Activated CD8-positive, alpha-beta memory T cell treated with anti-CD3 and anti-CD28 coated beads for 24 hours (primary cell): ENCODE measurements at places on chromosomes 1 and 21.

DNA sequence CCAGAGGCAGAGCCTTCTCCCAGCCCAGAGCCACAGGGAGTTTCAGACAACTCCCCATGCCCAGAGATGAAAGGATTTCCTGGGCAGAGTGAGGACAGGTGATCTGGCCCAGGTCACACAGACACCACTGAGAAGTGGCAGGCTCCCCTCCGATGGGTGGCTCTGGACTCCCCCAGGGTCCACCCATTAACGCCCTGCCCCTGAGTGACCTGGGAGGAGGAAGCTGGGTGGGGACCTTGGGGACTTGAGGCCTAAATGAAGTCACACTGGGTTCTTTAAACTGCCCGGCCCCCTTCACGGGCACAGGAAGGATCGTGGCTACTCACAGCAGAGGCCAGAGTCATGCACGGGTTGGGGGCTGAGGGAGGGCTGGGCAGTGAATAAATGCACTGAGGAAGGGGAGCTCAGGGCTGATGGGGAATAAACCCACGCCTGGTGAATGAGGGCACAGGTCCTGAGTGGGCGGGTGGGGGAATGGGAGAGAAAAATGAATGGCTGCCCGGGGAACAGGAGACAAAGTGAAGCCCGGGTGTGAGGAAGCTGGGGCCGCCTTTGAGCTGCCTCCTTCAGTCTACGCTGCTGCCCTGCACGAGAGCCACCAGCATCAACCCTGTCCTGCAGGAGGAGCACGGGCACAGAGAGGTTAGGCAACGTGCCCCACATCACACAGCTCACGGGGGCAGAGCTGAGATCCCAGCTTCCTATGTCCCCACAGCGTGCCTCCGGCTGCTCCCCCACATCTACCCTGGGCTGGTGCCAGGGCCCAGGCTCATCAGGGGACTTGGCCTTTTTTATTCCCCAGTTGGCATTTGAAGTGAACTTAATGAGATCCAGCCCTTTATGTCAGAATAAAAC lies 404.3 kb downstream of the MATN1 start:
- peak; percentile 43 for DNase-seq

GRCh38 chr1:89806616-89807015 lies 14.2 kb upstream of the LRRC8D start:
- no peak for DNase-seq

GRCh38 chr1:71461416-71461815 lies 380.6 kb upstream of the ZRANB2 start:
- no peak for DNase-seq

- DNase-seq: no peak
Observed at GRCh38 chr21:36889401-36889800, 77.1 kb downstream of the HLCS start.

GRCh38 chr1:98516306-98516705 lies 145.2 kb upstream of the SNX7 start:
- no peak for DNase-seq

GRCh38 chr1:74699331-74699730 lies 25.7 kb upstream of the ERICH3 start:
- no peak for DNase-seq

- peak; percentile 64 for DNase-seq
Observed at GRCh38 chr1:224168859-224169380, 14.1 kb upstream of the DEGS1 start.

GRCh38 chr21:41615613-41616012 lies 107.7 kb upstream of the TMPRSS2 start:
- DNase-seq: no peak

GRCh38 chr1:152880316-152880715 lies 2.2 kb downstream of the SMCP start:
- DNase-seq: no peak

DNA sequence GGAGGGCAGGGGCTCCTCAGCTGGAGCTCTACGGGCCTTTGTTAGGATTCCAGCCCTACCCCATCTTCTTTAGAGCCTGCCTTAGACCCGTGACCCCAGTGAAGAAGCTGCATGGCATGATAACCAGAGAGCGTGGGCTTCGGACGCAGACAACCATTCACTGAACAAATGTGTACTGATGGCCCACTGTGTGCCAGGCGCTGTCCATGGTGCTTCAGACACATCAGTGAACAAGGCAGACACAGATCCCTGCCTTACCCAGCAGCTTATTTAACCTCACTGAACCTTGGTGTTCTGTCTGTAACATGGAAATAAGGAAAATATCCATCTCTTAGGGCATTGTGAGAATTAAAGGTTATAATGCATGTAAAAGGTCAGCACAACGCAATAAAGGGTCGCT lies 9.5 kb downstream of the CHIT1 start:
- DNase-seq: no peak

GRCh38 chr1:51230501-51231078 lies 5.5 kb upstream of the RNF11 start:
- DNase-seq: peak; percentile 32

DNA sequence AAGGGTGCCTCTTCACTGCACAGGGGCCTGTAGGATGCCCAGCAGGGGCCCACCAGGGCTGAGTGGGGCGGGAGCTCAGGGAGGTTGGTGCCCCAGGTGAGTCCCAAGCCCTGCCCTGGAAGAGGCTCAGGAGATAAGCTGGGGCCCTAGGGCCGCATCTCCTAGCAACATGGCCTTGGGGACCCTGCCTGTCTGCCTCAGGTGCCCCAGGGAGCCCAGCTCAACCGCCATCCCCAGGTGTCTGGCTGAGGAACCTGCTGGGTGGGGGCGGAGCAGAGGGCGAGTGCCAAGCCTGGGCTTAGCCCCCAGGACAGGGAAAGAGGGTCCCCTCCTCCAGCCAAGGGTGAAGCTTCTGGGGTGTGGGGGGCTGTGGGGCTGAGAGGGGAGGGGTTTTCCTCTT lies 54.8 kb downstream of the FOXO6 start:
- no peak for DNase-seq

DNA sequence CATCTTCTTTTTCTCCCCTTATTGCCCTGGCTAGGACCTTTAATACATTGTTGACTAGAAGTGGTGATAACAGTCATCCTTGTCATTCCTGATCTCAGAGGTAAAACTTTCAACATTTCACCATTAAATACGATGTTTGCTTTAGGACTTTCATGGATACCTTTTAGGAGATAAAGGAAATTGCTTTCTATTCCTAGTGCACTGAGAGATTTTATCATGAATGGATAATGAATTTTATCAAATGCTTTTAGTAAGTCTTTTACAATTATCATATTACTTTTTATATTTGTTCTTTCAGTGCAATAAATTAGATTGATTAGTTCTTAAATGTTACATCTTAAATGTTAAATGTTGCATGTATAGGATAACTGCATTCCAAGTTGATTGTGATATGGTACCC lies 147.2 kb upstream of the SERTAD4 start:
- no peak for DNase-seq

GRCh38 chr1:232038706-232039677 lies 412.4 kb downstream of the DISC1 start:
- DNase-seq: no peak

DNA sequence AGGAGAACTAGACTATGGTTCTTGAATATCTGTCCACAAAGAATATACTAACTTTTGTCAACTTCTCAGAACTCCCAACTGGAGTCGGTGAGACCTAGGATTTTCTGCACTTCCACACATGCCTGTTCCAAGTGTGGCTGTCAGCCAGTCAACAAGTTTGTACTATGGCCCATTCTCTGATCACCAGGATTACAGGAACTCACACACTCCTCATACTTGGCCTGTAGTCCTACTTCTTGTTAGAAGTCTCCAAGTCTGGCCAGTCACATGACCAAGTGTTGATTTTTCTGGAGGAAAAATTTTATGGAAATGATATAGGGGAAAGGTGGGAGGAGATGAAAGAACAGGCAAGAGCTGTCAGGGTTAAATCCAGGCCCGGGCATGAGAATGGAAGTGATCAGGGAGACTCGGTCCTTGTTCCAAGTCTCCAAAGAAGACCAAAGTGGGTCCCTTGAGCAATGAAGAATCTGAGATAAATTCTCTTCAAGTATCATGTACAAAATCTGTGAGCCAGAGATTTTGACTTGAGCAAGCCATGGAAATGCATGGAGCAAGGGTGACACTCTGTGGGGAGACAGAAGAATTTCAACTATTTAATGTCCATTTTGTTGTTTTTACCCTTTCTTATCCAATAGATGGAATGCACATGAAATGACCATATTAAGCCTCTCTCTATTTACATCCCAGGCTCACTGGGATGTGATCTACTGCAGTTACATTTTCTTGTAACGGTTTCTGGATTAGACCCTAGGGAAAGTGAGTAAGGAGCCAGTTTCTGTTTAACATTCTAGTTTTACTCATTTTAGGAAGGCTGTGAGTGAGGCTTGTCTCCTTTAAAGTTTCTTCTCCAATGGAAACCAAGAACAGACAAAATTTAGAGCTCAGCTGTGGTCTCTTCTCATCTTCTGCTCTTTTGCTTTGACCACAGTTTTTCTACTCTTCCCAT lies 320.9 kb downstream of the ASTN1 start:
- no peak for DNase-seq

- no peak for DNase-seq
Observed at GRCh38 chr1:117167402-117167801, 43.3 kb downstream of the VTCN1 start.

- DNase-seq: no peak
Observed at GRCh38 chr1:13661539-13661938, 38.4 kb upstream of the PRDM2 start.

DNA sequence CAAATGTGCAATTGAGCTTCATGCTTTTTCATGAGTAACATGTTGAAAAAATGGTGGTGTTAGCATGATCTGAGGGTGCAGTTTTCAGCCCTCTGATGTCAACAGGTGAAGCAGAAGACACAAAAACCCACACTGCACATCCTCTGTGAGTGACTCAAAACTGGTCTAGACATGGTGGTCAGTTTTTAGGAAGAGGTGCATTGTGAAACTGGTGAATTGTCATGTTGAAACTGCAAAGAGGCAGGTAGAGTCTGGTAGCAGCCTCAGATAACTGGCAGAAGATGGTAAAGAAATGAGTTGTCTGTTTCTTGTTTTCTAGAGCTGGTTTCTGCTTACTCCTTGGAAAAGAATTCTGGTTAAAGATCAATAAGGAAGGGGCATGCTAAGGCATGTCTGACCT lies 97.3 kb upstream of the HMCN1 start:
- DNase-seq: no peak

DNA sequence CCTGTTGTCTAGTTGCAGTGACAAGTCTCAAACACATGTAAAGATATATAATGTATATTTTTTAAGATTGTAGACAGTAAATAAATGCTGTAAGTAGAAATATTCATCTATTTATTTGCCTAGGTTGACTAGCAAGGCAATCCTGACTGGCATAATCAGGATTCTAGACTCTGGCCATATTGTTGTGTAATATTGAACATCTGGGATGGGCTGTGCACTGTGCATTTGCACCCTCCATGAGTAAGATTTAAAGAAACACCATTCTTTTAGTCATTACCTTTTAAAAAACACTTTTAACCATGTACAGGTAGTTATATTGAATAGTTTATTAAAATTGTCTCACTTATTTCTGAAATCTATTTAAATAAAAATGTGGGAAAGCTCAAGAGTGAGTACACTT lies 32.4 kb downstream of the RASAL2 start:
- DNase-seq: no peak

- DNase-seq: no peak
Observed at GRCh38 chr1:210072896-210073504, 135.0 kb downstream of the SYT14 start.

GRCh38 chr1:3775490-3776230 lies 3.1 kb downstream of the SMIM1 start:
- DNase-seq: peak; percentile 67

GRCh38 chr1:100862591-100862990 lies 32.1 kb downstream of the EXTL2 start:
- no peak for DNase-seq

GRCh38 chr1:181084606-181084969 lies 3.9 kb upstream of the IER5 start:
- DNase-seq: no peak

GRCh38 chr1:198986442-198986841 lies 347.6 kb downstream of the PTPRC start:
- DNase-seq: no peak

DNA sequence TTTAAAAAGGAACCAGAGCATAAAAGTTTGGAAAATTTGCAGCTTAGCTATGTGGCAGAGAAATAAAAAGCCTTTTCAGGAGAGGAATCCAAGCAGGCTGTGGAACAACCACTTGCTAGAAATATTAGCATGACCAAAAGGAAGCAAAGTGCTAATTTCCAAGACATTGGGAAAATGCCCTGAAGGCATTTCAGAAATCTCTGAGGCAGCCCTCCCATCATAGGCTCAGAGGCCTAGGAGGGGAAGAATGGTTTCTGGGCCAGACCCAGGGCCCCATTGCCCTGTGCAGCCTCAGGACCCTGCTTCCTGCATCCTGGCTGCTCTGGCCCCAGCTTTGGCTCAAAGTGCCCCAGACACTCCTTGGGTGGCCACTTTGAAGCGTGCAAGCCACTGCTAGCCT lies 56.8 kb downstream of the TENT5C start:
- no peak for DNase-seq

GRCh38 chr21:44914176-44914874 lies 6.4 kb downstream of the ITGB2 start:
- peak; percentile 85 for DNase-seq

- no peak for DNase-seq
Observed at GRCh38 chr1:53687901-53688300, 51.1 kb downstream of the GLIS1 start.

- DNase-seq: no peak
Observed at GRCh38 chr1:148294116-148294807, 142.2 kb upstream of the NBPF11 start.

DNA sequence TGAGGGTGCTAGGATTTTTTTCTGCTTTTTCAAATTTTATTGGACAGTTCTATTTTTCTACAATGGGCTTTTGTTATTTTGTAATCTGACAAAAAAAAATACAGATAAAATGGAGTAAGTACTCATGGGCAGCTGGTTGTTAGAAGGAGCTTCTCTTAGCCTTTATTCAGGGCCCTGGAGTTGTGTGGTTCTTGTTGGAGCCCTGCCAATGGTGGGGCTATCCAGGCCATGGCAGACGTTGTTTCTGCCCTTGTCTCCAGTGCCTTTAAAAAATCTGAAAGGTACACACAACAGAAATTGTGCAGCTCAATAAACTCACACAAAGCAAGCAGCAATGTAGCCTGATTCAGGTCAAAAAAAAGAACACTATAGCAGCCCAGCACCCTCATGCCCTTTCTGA lies 153.5 kb upstream of the GALNT2 start:
- DNase-seq: no peak

- no peak for DNase-seq
Observed at GRCh38 chr1:167935216-167936067, 1.0 kb upstream of the DCAF6 start.

DNA sequence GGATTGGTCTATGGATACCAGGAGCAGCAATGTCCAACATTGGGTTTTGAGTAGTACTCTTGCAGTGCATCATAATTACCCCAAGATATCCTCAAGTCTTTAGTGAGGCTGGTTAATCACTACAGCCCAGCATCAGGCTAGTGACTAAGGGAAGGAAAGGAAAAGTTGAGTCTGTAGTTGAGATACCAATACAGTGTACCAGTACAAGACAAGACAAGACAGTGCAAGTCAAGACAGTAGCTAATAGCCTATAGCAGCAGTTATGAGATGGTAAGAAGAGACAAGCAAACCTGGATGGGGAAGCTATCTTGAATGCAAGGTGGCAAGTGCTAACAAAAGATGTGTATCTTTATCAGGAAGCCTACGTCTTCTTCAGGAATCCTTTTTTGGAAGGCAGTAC lies 13.3 kb upstream of the GNG12 start:
- DNase-seq: no peak
